ENCODE measurements at places on chromosomes 3 and 15. TPM values are rescaled to one million over a fixed set of nuclear protein-coding genes. Genes with fewer than 3 reads are reported as not detected.

DNA sequence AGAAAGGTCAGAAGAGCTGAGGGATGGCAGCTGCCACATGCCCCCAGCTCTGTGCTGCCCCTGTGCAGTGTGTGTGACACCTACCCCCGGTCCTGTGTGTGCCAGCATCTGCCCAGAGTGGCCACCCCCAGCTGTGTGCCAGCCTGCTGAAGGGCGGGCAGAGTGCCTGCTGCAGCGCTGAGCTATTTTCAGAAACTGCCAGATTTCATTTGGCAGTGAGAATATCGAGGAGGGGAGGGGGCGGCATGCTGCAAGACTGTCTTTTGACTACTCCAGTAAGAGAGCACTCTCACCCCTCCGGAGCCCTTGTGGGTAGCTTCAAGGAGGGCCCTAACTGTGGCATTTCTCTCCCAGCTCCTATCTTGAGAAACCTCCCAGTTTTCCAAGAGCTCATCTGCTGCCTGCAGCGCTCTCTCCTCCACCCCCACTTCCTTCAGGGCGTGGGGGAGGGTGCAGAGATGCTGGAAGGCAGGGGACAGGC lies 25.2 kb upstream of the DOCK3 start:
- no peaks in the 10 kb centered on the region for H3K27me3 ChIP-seq
- H3K4me3 ChIP-seq: no peak overlapping the region
- peak overlapping the region; percentile 52 for H3K27ac ChIP-seq
- H3K4me1 ChIP-seq: peaks cover 12% of the 10 kb centered on the region

DNA sequence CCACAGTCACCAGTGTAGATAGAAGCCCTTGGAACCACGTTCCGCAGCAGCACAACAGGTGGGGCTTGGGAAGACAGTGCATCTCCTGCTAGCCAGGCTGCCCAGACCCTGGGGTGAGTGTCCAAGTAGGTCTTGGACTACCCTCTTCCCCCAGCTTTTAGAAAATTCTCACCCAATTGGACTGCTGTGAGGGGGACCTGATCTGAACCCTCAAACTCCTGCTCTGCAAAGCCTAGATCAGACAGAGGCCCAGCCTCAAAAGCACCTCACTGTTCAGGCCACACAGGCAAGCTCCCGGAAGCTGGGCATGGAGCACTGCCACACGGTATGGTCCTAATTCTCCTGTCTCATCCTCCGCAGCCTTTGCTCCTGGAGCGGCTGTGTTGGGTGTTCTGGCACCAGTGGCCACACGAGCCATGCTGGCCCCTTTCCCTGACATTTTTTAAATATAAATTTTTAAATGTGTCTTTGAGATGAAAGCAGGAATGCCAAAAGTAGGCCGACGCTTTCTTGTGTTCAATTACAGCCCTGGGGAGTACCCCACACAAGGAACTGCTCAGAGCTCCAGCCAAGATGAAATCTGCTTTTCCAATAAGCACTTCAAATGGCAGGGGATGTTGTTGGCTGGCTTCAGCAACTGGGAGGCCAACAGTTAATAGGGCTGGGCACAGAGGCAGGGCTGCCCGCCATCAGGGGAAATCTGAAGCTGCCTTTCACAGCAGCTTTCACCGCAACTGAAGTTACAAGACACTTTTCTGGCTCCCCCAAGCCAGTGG lies 40.9 kb downstream of the CPN2 start:
- no peaks in the 10 kb centered on the region for H3K27me3 ChIP-seq
- DNase-seq: no peak
- H3K4me1 ChIP-seq: peaks cover 54% of the 10 kb centered on the region
- H3K36me3 ChIP-seq: no peaks in the 10 kb centered on the region

DNA sequence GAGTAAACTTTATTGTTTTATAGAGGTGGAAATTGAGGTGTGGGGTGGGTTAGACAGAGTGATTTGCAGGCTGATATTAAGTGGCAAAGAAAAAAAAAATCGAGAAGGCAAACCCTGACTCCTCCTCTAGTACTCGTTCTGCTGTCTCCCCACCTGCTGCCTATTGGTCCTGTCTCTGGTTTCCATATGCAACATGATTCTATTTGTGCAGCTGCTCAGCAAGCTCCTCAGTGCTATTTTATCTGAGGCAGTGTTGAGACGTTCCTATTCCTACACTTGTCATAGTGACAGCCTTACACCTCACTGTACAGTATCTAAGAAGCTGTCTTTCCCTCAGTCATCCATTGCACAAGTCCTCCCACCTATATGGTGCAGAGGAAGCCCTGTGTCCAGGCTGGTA lies 45.1 kb downstream of the RSL24D1 start:
- no peak overlapping the region for H3K27ac ChIP-seq
- no peaks in the 10 kb centered on the region for H3K27me3 ChIP-seq
- no peaks in the 10 kb centered on the region for H3K4me1 ChIP-seq
- no peaks in the 10 kb centered on the region for H3K36me3 ChIP-seq
- DNase-seq: no peak

- H3K27me3 ChIP-seq: no peaks in the 10 kb centered on the region
- peaks cover 49% of the 10 kb centered on the region for H3K36me3 ChIP-seq
- H3K27ac ChIP-seq: no peak overlapping the region
- no peak overlapping the region for H3K4me3 ChIP-seq
- no peak for DNase-seq
Observed at GRCh38 chr3:52402101-52402521, 42.8 kb downstream of the SEMA3G start.

DNA sequence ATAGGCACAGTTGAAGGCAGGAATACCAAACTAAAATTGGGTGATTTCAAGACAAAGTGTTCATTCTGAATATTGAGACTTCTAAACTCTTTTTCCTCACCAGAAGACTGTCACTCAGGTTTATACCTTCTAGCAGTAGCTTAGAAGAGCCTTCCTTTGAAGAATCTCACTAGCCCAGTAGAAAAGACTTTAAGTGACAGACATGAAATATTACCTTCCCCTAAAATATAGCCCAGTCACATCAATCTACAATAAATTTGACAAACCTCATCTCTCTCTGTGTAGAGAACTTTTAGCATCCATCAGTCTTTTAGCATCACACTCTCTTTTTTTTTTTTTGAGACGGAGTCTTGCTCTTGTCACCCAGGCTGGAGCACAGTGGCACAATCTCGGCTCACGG lies 97.5 kb downstream of the HERC1 start:
- H3K27ac ChIP-seq: no peak overlapping the region
- H3K27me3 ChIP-seq: no peaks in the 10 kb centered on the region
- peaks cover 14% of the 10 kb centered on the region for H3K36me3 ChIP-seq
- DNase-seq: no peak

GRCh38 chr3:185824051-185825005 lies 514 bp downstream of the IGF2BP2 start:
- no peaks in the 10 kb centered on the region for H3K27me3 ChIP-seq
- peak; percentile 19 for DNase-seq
- peak overlapping the region; percentile 81 for H3K27ac ChIP-seq
- H3K4me1 ChIP-seq: no peaks in the 10 kb centered on the region
- H3K4me3 ChIP-seq: peak overlapping the region; percentile 69
- H3K36me3 ChIP-seq: no peaks in the 10 kb centered on the region

- no peak overlapping the region for H3K4me3 ChIP-seq
- H3K4me1 ChIP-seq: no peaks in the 10 kb centered on the region
- no peak overlapping the region for H3K27ac ChIP-seq
- DNase-seq: peak; percentile 4
- no peaks in the 10 kb centered on the region for H3K27me3 ChIP-seq
Observed at GRCh38 chr3:56357266-56357665, 111.0 kb downstream of the ERC2 start.

DNA sequence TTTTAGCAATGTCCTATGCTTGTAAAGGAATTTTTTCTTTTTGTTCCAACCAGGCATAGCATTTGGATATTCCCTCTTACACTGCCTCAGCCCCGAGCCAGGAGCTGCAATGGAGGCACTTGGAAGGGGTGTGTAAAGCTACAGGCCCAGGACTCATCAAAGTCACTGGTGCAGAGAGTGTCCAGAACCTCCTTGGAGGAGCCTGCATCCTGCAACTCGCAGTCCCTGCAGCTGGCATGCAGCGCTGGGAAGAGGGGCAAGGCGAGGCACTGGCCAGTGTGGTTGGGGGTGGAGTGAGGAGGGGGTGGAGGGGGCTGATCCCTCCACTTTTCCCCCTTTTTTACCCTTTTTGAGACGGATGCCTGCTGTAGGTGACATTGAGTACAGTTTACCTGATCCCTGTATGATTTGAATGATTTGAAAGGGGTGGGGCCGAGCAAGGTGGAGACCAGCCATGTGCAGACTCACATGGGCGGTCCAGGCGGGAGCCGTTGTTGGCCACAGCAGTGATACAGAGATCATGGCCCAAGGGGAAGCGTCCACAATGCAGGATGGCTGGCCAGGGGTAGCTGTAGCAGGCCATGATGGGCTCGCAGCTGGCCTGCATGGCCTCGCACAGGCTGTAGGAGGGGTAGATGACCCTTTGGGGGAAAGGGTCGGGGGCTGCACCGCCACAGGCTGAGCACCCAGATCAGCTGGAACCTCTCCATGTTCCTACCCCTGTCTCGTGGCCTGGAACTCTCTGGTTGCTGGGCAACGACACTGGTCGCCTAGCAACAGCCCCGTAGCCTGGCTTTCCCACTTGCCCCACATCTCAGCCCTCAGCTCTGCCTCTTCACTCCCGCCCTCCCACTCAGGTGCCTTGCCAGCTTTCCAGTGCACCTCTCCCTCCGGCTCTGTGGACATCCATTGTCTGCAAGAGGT lies 7.9 kb downstream of the P4HTM start:
- no peak for DNase-seq
- no peak overlapping the region for H3K27ac ChIP-seq
- no peaks in the 10 kb centered on the region for H3K27me3 ChIP-seq
- H3K4me3 ChIP-seq: no peak overlapping the region

- H3K27me3 ChIP-seq: no peaks in the 10 kb centered on the region
- DNase-seq: no peak
- no peak overlapping the region for H3K27ac ChIP-seq
- H3K4me3 ChIP-seq: no peak overlapping the region
Observed at GRCh38 chr3:30904996-30905395, 10.5 kb upstream of the GADL1 start.

DNA sequence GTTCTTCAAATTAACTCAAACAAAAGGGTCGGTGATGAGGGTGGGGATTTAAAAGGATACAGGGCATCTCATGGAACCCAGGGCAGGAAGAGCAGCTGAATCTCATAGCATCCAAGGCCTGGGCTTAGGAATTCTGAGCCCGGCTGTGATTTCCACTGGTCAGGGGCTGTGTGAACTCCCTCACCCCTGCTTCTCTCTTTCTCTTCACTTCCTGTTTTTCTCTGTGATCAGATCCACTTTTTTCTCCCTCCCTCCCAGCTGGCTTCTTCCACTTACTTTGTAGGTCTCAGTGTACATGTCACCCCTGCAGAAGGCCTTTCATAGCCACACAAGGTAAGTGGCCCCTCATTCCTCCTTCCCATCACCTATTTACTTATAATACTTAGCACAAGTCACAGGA lies 68.2 kb upstream of the CORO2B start:
- H3K4me1 ChIP-seq: no peaks in the 10 kb centered on the region
- H3K36me3 ChIP-seq: no peaks in the 10 kb centered on the region
- no peak for DNase-seq
- no peak overlapping the region for H3K4me3 ChIP-seq
- no peak overlapping the region for H3K27ac ChIP-seq
- H3K27me3 ChIP-seq: no peaks in the 10 kb centered on the region

- DNase-seq: no peak
- H3K4me1 ChIP-seq: peaks cover 35% of the 10 kb centered on the region
- no peak overlapping the region for H3K27ac ChIP-seq
Observed at GRCh38 chr15:79844221-79844620, 52.6 kb downstream of the MTHFS start.

PSTPIP1 gene
- total RNA-seq: 6.9 TPM

DNA sequence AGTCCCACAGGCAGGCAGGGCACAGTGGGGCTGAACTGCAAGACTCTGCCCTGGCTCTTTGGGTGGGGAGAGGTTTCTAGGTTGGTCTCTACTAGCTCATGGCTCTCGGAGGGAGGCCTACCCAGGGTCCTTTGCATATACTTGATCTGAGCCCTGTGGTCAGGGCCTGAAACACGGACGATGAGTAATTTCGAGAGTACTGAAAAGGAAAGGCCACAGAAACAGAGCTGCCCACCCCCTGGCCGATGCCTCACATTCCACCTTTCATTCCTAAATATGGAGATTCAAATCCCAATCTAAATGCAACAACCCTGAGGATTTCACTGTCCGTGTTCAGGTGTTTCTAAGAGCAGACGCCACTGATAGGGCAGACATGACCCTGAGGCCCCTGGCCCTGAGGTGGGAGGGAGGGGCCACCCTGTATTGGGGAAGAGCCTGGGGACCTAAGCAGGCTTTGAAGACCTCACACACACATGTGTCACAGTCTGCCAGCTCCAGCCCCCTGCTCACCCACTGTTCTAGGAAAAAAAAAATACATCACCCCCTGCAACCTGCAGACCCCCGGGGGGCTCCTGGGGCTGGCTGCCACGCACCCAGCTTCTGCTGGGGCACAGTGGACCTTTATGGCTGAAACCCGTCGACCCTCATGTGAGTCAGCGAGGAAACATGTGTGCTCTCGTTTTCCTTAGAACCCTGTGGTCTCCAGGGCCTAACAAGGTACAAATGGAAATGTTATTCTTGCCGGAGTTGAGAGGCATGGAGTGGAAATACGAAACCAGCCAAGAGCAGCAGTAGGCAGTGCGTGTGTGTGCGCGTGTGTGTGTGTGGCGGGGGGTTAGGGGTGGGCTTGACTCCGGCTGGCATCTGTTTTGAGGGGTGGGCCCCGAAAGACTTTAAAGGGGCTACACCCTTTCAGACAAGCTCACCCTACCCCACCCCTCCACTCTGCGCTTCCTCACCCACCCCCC lies 112.7 kb downstream of the CHSY1 start:
- H3K27me3 ChIP-seq: no peaks in the 10 kb centered on the region
- H3K27ac ChIP-seq: peak overlapping the region; percentile 37
- peak; percentile 66 for DNase-seq
- H3K4me3 ChIP-seq: no peak overlapping the region
- no peaks in the 10 kb centered on the region for H3K36me3 ChIP-seq

DNA sequence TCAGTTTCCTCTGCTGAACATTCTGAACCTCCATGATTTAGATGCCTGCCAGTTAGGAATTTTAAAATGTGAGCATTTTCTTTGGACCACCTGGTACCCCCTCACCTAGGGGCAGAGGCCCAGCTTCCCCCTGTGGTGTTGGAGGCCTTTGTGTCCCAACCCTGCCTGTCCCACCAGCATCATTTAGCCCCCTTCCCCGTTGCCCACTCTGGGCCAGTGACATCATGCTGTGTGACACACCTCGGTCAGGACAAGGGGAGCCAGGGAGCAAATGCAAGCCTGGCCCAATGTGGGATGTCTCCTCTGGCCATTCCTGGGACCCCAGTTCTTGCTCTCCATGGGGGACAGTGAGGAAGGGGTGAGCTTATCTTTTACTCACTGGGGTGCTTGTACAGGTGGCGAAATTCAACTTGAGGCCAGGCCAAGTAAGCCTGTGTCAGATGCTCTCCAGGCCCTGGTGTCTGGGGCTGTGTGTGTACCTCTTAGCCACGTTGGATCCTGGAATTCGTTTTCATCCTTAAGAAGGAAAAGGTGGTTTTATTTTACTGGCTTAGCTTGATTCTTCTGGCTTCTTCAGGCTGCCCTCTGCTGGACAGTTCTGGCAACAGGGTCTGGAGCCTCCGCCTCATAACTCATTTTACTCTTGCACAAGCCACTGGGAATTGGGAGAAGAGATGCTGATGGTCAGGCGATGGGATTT lies 49.7 kb upstream of the MYZAP start:
- H3K27ac ChIP-seq: no peak overlapping the region
- peaks cover 21% of the 10 kb centered on the region for H3K36me3 ChIP-seq

- H3K36me3 ChIP-seq: no peaks in the 10 kb centered on the region
- peaks cover 56% of the 10 kb centered on the region for H3K4me1 ChIP-seq
- H3K4me3 ChIP-seq: no peak overlapping the region
- peak overlapping the region; percentile 91 for H3K27ac ChIP-seq
- no peak for DNase-seq
Observed at GRCh38 chr3:42094128-42094527, 3.0 kb downstream of the TRAK1 start.

- no peak overlapping the region for H3K27ac ChIP-seq
- H3K4me3 ChIP-seq: no peak overlapping the region
Observed at GRCh38 chr3:115233021-115233420, 85.9 kb upstream of the ZBTB20 start.

Data from thyroid gland (tissue), 4 donors.